Right cardiac atrium (tissue), 5 donors: ENCODE measurements at places on chromosomes 11 and 22. TPM values are rescaled to one million over a fixed set of nuclear protein-coding genes. Genes with fewer than 3 reads are reported as not detected.

DNA sequence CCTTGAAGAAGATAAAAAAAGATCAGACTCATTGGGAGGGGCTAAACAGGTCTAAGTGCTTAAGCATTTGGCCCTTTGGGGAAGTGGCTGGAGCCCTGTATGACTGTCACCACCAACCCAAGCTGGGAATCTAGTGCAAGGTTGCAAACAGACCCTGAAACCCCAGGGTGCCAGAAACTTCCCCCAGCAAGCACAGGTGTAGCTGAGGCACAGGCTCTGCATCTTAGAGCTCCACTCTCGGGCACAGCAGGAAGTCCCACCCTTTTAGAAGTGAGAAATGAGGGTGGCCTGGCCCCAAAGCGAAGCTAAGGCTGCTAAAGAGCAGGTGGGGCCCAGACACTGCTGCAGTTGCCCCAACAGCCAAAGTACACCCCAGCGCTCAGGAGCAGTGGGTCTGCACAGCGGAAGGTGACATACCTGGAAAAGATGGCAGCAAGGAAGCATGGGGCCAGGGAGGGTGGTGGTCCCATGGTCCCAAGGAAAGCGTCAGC lies 5.8 kb upstream of the KDM2A start:
- no peak for DNase-seq

GRCh38 chr11:59728154-59728553 lies 14.5 kb upstream of the OR10V1 start:
- DNase-seq = no peak

OR2AT4 gene
- not detected for total RNA-seq

- no peak for DNase-seq
These were observed 33.8 kb upstream of the MUC5AC start for GRCh38 chr11:1123970-1124369.

DNA sequence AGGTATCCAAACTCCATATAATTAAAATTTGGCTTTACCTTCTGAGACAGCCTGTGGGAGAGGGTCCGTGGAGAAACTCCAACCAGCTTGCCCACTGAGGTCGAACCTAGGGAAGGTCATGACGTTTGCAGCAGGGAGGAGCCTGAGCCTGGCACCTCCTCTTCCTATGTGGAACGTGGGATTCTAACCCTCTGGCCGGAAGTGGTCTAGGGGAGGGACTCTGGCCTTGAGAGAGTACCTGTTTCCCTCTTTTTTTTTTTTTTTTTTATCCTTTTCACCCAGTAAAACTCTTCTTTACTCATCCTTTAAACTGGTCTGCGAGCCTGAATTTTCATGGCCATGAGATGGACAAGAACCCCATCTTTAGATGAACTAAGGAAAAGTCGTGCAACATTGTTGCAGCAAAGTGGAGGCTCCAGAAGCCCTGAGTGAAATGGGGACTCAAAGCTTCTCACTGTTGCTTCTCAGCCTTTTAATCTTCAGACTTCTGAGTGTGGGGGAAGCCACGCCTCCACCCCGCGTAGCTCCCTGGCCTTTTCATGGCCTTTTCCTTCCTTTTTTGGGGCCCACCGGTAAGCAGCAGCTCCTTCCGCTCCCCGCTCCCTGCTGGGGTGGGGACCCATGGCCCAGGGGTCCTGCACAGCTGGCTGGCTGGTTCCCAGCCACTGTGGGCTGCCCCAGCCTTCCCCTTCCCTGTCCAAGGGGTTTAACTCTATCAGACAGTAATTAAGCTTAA lies 1359.9 kb downstream of the LRRC4C start:
- no peak for DNase-seq

DNA sequence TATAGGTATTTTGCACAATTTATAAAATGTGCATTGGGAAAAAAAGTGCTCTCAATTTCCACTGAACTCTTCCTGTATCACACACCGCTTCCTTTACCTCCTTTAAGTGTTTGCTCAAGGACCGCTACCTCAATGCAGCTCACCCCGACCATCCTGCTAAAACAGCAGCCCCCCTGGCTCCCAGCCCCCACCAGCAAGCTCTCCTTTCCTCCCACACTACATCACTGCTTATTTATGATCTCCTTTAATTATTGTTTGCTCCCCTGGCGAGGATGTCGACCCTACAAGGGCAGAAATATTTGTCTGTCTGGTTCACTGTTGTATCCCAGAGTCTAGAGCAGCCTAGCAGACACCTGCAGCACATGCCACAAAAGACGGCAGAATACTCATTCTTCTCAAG lies 10.0 kb downstream of the SHANK2 start:
- DNase-seq = no peak

DNA sequence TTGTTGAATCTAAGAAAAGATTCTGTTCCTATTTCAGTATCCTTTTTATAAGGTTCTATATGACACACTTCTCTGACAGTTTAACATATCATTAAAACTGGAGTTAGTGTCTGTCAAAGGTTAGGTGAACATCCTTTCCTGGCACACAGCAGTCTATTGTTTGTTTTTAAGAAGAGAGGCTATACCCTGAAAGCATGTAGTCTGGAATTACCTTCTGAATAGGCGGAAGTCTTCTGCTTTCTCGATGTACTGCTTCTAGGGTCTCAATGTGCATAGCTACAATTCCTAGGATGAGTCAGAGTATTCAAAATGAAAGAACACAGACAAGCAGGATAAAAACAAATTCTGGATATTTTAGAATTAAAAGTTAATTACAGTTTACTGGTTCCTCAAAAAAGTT lies 188.6 kb downstream of the SWAP70 start:
- DNase-seq = no peak

GRCh38 chr11:57501953-57502352 lies 13.5 kb downstream of the SLC43A1 start:
- no peak for DNase-seq

OVOL1 gene
- not detected for total RNA-seq

DNA sequence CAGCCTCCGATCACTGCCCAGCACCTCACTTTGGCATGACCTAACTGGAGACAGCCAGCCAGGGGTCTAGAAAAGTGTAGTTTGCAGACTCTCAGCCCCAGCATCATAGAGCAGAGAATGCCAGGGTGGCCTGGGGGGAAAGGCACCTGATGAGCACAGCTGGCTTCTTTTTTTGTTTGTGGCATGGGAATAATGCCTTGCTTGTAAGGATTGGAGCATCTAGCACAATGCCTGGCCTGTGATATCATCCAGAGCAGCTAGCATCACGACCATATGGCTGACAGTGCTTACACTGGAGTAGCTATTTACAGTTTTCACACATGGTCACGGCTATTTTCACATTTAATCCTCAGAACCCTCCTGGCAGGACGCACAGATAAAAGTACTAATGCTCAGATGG lies 594.8 kb upstream of the B3GAT1 start:
- no peak for DNase-seq
